ENCODE measurements at places on chromosomes 2 and 18. TPM values are rescaled to one million over a fixed set of nuclear protein-coding genes. Genes with fewer than 3 reads are reported as not detected.

IWS1 gene
- 37.5 TPM for total RNA-seq

PSMA8 gene
- total RNA-seq = not detected

CD8A gene
- 1.1 TPM for total RNA-seq

IL36RN gene
- total RNA-seq = not detected

DAPL1 gene
- total RNA-seq = not detected

DNA sequence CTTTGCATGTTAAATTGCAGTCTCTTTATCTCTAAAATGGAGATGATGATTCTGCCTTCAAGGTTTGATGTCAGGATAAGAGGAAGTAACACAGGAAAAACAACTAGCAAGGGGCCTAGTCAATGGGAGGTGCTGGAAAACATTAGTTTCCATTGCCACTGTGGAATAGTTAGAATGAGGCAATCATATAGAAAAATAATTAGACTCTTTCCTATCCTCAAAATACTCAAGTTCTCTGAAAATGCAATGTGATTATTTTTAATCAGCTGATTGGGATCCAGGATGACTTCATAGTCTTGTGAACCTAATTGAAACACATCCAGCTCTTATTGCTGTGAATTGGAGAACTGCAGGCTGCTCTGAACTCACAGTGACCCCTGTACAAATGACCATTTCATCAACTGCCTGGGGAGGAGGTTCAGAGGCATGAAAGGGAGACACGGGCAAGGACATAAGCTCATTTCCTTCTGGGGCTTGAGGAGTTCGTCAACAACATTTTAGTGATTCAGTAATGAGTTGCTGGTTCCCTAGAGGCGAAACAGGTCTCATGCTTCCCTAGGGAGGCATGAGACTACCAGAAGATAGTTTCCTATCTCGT lies 422.5 kb downstream of the LPIN1 start:
- peak overlapping the region; percentile 85 for H3K27ac ChIP-seq
- peak; percentile 62 for DNase-seq
- no peaks in the 10 kb centered on the region for H3K27me3 ChIP-seq
- no peak overlapping the region for H3K4me3 ChIP-seq

GRCh38 chr2:238238311-238238765 lies 1.5 kb downstream of the HES6 start:
- H3K27me3 ChIP-seq = no peaks in the 10 kb centered on the region
- H3K36me3 ChIP-seq = no peaks in the 10 kb centered on the region
- H3K4me1 ChIP-seq = peaks cover 29% of the 10 kb centered on the region
- H3K27ac ChIP-seq = no peak overlapping the region
- DNase-seq = no peak
- no peak overlapping the region for H3K4me3 ChIP-seq

DNA sequence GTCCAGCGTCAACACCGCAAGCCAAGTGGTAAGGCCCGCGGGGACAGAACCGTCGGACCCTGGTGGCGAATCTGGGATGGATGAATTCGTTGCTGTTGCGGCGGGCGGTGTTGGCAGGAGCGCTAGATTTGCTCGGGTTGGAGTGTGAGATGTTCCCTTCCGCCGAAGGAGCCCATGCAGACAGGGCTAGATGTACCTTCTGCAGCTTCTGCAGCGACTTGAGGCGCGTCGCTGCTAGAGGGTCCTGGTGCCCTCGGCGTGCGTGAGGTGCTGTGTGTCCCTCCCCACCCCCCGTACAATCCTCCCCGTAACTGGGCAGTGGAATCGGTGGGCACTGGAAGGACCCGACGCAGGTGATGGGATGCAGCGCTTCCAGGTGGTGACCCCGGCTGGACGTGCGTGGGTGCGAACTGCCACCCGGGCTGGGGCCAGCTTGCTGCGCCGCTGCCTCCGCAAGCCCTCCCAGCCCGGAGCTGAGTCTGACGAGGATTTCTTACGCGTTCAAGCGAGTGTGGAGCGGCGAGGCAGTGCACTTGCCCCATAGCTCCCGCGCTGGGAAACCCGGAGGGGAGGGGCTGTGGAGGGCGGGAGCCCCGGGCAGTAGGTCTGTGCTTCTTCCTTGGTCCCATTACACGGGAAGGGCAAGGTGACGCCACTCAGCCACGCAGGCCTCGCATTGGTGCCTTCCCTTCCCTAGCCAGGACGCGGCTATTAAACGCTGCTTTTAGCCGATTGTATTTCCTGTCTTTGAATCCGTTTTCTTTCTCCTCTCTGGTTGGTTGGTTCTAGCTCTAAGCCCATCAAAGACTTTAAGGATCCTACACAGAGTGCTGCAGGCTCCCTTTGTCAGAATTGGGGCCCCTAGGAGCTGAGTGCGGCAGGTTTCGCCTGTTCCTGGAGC lies 34.2 kb downstream of the CHRNA1 start:
- H3K27ac ChIP-seq = no peak overlapping the region
- no peaks in the 10 kb centered on the region for H3K4me1 ChIP-seq
- no peaks in the 10 kb centered on the region for H3K27me3 ChIP-seq
- no peaks in the 10 kb centered on the region for H3K36me3 ChIP-seq
- H3K4me3 ChIP-seq = peak overlapping the region; percentile 7

- no peak overlapping the region for H3K27ac ChIP-seq
- no peak for DNase-seq
- H3K4me1 ChIP-seq = no peaks in the 10 kb centered on the region
- no peaks in the 10 kb centered on the region for H3K36me3 ChIP-seq
- no peak overlapping the region for H3K4me3 ChIP-seq
Observed at GRCh38 chr18:50726960-50727589, 92.7 kb downstream of the MRO start.

GRCh38 chr2:24456599-24457556 lies 34.2 kb upstream of the NCOA1 start:
- H3K4me3 ChIP-seq = no peak overlapping the region
- no peaks in the 10 kb centered on the region for H3K27me3 ChIP-seq
- H3K4me1 ChIP-seq = no peaks in the 10 kb centered on the region
- no peaks in the 10 kb centered on the region for H3K36me3 ChIP-seq

DNA sequence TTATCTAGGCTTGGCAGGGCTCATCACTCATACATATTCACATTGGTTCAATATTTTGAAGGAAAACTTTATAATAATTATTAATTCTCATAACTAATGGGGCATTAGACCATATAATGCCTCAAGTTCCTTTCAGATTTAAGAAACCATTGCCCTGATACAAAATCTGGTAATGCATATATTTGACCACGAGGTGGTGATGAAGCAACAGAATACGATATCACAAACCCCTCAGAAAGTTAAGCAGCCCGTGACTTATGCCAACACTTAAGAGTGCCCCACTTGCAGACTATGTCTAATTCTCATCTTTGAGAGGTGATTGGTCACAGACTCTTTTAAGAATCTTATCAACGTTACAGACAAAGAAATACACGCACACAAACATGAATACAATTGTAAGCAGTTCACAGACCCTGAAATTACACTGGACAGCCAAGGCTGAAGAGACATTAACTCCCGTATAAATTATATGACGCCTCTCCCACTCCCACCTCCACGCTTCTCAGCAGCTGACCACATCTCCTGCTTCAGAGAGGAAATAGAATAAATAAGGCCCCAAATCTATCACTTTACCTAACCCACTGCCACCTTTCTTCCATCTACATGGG lies 20.7 kb upstream of the DNAH6 start:
- DNase-seq = no peak
- H3K4me1 ChIP-seq = no peaks in the 10 kb centered on the region
- H3K27ac ChIP-seq = no peak overlapping the region

GRCh38 chr2:86470890-86471289 lies 29.7 kb downstream of the KDM3A start:
- H3K36me3 ChIP-seq = no peaks in the 10 kb centered on the region
- H3K4me3 ChIP-seq = no peak overlapping the region
- DNase-seq = no peak
- no peaks in the 10 kb centered on the region for H3K27me3 ChIP-seq
- H3K27ac ChIP-seq = no peak overlapping the region

GRCh38 chr2:180742801-180743200 lies 237.6 kb upstream of the UBE2E3 start:
- no peaks in the 10 kb centered on the region for H3K27me3 ChIP-seq
- H3K27ac ChIP-seq = no peak overlapping the region
- no peak for DNase-seq
- H3K36me3 ChIP-seq = no peaks in the 10 kb centered on the region
- no peaks in the 10 kb centered on the region for H3K4me1 ChIP-seq

- H3K4me1 ChIP-seq = no peaks in the 10 kb centered on the region
- H3K27ac ChIP-seq = no peak overlapping the region
- DNase-seq = no peak
- no peaks in the 10 kb centered on the region for H3K27me3 ChIP-seq
- H3K4me3 ChIP-seq = no peak overlapping the region
- no peaks in the 10 kb centered on the region for H3K36me3 ChIP-seq
Observed at GRCh38 chr2:213848631-213849030, 562.2 kb upstream of the VWC2L start.

DNA sequence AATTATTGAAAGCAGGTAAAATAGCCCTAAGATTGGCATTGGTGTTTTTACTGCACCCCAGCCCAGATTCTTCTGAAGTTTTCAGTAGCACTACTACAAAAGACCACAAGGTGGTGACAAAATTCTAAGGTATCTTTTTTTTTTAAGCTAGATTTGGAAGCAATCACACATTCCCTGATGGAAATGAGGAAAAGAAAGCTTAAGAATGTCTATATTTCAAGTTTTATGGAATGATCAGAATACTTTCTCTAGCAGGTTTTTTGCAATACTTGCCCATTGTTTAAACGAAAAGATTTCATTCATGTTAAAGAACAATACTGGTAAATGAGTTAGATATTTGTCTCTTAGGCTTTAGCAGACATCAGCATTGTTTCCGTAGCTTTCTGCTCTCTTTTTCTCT lies 32.1 kb upstream of the ZNF638 start:
- H3K4me3 ChIP-seq = no peak overlapping the region
- H3K36me3 ChIP-seq = no peaks in the 10 kb centered on the region
- H3K27ac ChIP-seq = no peak overlapping the region

DNA sequence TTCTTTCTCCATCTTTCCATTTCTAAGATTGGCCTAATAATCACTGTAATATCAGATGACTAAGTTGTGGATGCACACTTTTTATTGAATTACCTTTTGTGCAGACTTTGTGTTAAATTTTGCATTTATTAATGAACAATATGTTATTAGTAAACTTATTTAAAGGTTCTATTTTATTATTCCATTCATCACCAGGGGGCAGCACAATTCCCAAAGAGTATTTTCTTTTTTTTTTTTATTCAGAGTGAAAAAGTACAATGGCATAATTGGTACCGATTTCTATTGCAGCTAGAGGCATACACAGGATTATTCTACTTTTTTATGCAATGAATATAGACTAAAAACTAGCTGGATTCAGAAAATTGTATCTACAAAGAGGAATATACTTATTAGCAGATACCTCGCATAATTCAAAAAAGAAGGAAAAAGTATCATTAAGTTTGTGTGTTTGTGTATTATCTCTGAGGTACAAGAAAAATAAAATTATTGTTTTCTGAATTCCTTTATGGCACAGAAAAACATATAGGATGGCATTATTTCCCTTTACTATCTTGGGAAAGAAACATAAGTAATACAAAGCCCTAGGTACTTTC lies 390.6 kb downstream of the ERBB4 start:
- H3K27ac ChIP-seq = no peak overlapping the region
- no peaks in the 10 kb centered on the region for H3K4me1 ChIP-seq
- no peaks in the 10 kb centered on the region for H3K36me3 ChIP-seq
- H3K27me3 ChIP-seq = no peaks in the 10 kb centered on the region
- H3K4me3 ChIP-seq = no peak overlapping the region

- H3K27me3 ChIP-seq = no peaks in the 10 kb centered on the region
- H3K4me3 ChIP-seq = no peak overlapping the region
- no peaks in the 10 kb centered on the region for H3K36me3 ChIP-seq
Observed at GRCh38 chr2:39494784-39495251, 57.7 kb upstream of the MAP4K3 start.

DNA sequence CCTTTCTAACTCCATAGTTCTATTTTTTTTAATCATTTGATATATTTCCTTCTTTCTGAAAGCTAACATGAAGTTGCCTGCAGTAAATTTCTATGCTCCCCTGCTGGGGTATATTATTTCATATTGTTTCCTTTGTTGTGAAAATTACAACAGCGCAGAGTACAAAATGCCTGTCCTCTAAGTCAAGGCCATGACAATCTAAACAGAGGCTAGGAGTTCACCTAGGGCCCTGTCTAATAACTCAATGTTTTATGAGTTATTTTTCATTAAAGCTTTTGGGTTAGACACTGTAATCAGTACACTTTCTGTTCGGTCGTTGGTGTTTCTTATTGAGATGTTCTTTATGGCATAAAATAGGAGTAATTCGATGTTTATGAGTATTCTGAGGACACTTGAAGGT lies 111.2 kb downstream of the OSR1 start:
- H3K4me3 ChIP-seq = no peak overlapping the region
- no peak for DNase-seq
- H3K27ac ChIP-seq = no peak overlapping the region

GRCh38 chr2:73823916-73824523 lies 4.7 kb upstream of the STAMBP start:
- H3K27ac ChIP-seq = no peak overlapping the region
- H3K27me3 ChIP-seq = no peaks in the 10 kb centered on the region
- DNase-seq = peak; percentile 42
- H3K36me3 ChIP-seq = no peaks in the 10 kb centered on the region

GRCh38 chr2:17878281-17879136 lies at the start of gene KCNS3:
KCNS3 (plus strand) TSS chr2:17878667; CDS start chr2:17931009, 52,342 bp downstream.
- H3K4me3 ChIP-seq = peak within 1 kb of the TSS; percentile 29
- H3K4me1 ChIP-seq = no peaks in the 10 kb centered on the region
- peak within 1 kb of the TSS; percentile 50 for H3K27ac ChIP-seq
- no peaks in the 10 kb centered on the region for H3K36me3 ChIP-seq
- H3K27me3 ChIP-seq = no peaks in the 10 kb centered on the region

DNA sequence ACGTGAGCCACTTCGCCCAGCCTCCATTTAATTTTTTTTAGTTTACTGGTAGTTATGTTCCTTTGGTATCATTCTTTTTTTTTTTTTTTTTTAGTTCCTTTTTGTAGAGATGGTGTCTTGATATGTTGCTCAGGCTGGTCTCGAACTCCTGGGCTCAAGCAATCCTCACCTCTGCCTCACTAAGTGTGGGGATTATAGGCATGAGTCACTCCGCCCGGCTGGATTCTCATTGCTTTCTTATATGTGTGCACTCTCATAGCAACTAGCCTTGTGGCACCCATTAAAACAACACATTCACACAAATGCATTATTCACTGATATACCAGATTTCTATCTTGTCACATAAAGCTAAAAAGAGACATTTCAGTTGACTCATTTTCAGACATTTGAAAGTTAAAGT lies 4.2 kb downstream of the TTC27 start:
- H3K27ac ChIP-seq = no peak overlapping the region
- no peaks in the 10 kb centered on the region for H3K36me3 ChIP-seq
- no peak for DNase-seq
- no peak overlapping the region for H3K4me3 ChIP-seq
- H3K27me3 ChIP-seq = no peaks in the 10 kb centered on the region

GRCh38 chr2:100606726-100607343 lies 44.0 kb downstream of the PDCL3 start:
- H3K36me3 ChIP-seq = no peaks in the 10 kb centered on the region
- DNase-seq = no peak
- no peaks in the 10 kb centered on the region for H3K4me1 ChIP-seq
- no peaks in the 10 kb centered on the region for H3K27me3 ChIP-seq

Measured in uterus (tissue), 4 donors.